ENCODE measurements at places on chromosomes 7 and 10. TPM values are rescaled to one million over a fixed set of nuclear protein-coding genes. Genes with fewer than 3 reads are reported as not detected.

XRCC2 gene
- 1.2 TPM for total RNA-seq

GRCh38 chr7:30549931-30550493 lies 44.7 kb upstream of the GARS1 start:
- DNase-seq = no peak
- H3K27me3 ChIP-seq = no peaks in the 10 kb centered on the region
- H3K4me3 ChIP-seq = no peak overlapping the region
- no peaks in the 10 kb centered on the region for H3K36me3 ChIP-seq
- peaks cover 11% of the 10 kb centered on the region for H3K4me1 ChIP-seq

HMX2 gene
- not detected for total RNA-seq

NXPH1 gene
- not detected for total RNA-seq

FAM25C gene
- total RNA-seq = not detected

ADIRF gene
- 18.3 TPM for total RNA-seq

GRCh38 chr10:113463777-113464176 lies 89.1 kb upstream of the HABP2 start:
- H3K4me3 ChIP-seq = no peak overlapping the region
- peaks cover 11% of the 10 kb centered on the region for H3K27me3 ChIP-seq
- no peaks in the 10 kb centered on the region for H3K36me3 ChIP-seq
- no peak overlapping the region for H3K27ac ChIP-seq

DNA sequence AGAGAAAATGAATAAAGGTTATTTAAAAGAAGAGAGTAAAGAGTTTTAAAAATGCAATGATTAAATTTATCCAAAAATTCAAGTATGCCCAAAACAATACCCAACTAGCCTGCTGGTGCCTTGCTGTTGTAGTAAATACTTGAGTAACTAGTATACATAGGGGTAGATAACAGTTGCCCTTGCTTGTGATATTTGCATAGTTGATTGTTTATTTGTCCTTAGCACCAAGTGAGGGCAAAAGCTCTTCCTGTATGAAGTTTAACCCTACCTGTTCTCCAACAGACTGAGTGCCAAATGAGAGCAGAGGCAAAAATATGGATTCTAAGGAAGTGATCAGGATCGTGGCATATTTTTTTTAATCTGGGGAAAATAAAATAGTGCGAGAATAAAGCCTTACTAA lies 85.0 kb downstream of the PTN start:
- H3K4me3 ChIP-seq = no peak overlapping the region
- H3K4me1 ChIP-seq = no peaks in the 10 kb centered on the region
- DNase-seq = no peak
- no peaks in the 10 kb centered on the region for H3K36me3 ChIP-seq
- no peak overlapping the region for H3K27ac ChIP-seq
- H3K27me3 ChIP-seq = no peaks in the 10 kb centered on the region

DNA sequence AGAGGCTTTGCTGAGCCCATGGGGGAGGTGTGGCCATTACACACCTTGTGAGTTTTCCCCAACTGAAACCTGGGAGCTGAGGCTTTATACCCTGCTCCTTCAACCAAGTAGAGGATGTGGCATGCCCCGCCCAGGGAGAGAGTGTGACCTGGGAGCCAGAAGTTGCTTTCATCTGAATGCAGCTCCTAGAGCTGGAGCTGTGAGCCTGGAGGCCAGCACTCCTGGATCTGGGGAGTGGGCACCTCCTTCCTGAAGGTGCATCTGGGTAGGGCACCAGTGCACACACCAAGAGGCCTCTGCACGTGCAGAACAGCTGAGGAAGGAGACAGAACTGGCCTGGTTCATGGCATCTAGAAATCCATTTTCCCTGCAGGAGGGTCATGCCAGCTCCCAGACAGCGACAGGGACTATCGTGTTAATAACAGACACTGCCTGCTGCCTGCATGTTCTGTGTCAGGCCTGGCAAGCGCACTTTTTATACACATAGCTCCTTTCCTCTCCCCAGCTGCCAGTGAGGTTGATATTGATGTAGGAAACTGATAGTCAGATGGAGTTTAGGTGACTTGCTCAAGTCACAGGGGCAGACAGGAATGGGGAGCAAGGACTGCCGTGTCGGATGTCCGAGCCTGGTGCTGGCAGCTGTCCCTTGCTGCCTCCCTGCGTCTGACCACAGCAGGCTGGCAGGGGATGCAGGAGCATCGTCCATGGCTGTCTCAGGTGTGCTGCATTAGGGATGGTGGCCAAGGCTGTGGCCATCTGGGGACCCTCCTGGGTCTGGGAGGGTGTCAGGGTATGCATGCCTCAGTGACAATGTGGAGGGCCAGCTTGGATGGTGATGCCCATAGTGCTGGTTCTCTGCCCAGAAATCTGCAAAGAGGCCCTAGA lies 189.9 kb upstream of the CXCL12 start:
- H3K4me3 ChIP-seq = no peak overlapping the region
- DNase-seq = peak; percentile 65
- peaks cover 19% of the 10 kb centered on the region for H3K4me1 ChIP-seq
- H3K36me3 ChIP-seq = no peaks in the 10 kb centered on the region
- H3K27me3 ChIP-seq = no peaks in the 10 kb centered on the region
- no peak overlapping the region for H3K27ac ChIP-seq

GRCh38 chr7:150003304-150003810 lies 129.6 kb downstream of the ATP6V0E2 start:
- no peak overlapping the region for H3K4me3 ChIP-seq
- no peaks in the 10 kb centered on the region for H3K4me1 ChIP-seq
- peak; percentile 29 for DNase-seq
- no peak overlapping the region for H3K27ac ChIP-seq

DNA sequence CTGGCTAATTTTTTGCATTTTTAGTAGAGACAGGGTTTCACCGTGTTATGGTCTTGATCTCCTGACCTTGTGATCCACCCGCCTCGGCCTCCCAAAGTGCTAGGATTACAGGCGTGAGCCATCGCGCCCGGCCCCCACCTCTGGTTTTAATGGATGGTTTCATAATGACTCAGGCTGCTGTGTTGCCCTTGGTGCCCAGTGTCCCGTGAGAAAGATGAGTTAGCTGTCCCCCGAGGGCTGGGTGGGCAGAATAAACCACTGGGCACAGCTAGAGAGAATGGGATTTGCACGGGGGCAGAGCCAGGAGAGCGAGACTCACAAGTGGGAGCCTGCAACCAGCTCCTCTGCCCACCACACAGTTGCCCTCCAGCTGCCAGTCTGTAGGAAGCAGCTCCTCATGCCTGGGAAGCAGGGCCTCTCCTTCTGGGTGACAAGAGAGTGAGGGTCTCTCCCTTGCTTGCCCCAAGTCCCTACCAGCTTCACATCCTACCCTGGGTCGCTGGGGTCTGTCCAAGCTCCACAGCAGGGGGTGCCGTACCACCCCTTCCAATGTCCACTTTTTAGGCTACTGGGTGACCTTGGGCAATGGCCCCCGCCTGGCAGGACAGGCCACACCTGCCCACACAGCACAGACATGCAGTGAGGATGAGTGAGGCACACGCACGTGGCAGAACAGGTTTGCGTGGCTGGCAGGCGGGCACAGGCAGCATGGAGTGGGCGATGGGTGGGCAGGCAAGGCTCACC lies 16.1 kb upstream of the NDST2 start:
- peak; percentile 95 for DNase-seq
- H3K4me1 ChIP-seq = peaks cover 24% of the 10 kb centered on the region
- peaks cover 15% of the 10 kb centered on the region for H3K36me3 ChIP-seq
- peak overlapping the region; percentile 48 for H3K27ac ChIP-seq
- H3K4me3 ChIP-seq = peak overlapping the region; percentile 4

NRG3 gene
- not detected for total RNA-seq

PRSS37 gene
- total RNA-seq = not detected

DNA sequence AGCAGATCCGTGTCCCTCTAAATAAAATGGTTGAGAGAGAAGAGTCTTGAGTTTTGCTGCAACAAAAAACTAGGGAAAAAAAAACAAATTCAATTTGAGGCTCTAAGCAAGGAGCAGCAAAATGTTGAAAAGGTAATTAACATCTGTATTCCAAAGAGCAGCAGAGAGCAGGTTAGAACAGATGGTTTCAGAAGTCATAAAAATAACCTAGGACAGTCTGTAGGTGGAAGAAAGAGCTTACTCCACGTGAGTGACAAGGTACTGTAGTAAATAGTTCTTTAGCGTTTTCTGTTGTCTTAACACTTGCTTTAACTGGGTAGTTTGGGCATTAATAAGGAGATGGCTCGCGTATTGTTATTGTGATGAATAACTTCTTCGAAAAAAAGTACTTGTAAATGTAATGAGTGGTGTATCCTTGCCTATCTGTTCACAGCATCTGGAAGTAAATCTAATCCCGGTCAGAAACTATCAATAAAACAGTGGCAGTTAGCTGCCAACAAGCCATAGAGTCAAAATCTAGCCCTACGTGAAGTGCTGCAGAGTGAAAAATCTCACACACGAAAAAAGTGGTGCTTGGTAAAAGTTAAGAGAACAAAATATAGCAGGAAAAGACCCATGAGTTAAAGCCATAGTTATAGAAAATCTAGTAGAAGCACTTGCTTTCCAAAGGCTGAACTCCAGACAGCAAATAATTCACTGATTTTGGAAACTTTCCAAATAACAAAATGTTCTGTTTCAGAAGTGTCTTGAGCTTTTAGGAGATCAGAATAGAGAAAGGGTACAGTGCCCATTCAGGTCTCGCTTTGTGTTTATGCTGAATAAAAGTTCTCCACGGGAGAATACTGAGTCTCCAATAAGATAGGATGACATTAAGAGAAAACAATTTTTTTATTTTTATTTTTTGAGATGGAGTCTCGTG lies 49.3 kb upstream of the PARD3 start:
- H3K4me1 ChIP-seq = peaks cover 3% of the 10 kb centered on the region
- no peak for DNase-seq
- no peaks in the 10 kb centered on the region for H3K36me3 ChIP-seq
- peaks cover 5% of the 10 kb centered on the region for H3K27me3 ChIP-seq
- no peak overlapping the region for H3K4me3 ChIP-seq

FKBP9 gene
- total RNA-seq = 420 TPM

DNA sequence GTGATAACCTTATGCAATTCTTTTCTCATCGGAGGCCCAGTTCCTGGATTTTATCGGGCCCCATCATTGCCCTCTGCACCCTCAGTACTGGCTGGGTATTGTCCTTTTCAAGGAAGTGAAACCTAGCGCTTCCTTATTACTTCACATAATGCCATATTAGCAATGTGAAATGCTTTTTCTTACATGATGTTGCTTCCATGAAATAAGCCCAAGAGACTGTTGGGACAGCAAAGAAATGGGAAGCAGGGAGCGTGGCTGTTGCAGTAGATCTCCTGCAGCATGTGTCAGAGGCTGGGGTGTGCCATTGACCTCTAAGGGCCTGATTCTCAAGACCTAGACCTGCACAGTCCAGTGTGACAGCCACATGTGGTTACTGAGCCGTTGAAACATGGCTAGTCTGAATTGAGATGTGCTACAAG lies 8.1 kb downstream of the CHN2 start:
- H3K27ac ChIP-seq = no peak overlapping the region
- H3K4me3 ChIP-seq = no peak overlapping the region
- no peaks in the 10 kb centered on the region for H3K36me3 ChIP-seq
- H3K27me3 ChIP-seq = peaks cover 6% of the 10 kb centered on the region
